Tongue (tissue), 3 donors: ENCODE measurements at places on chromosomes 4 and X.

GRCh38 chrX:119226446-119226845 lies 9.6 kb upstream of the PGRMC1 start:
- DNase-seq, result peak; percentile 61

DNA sequence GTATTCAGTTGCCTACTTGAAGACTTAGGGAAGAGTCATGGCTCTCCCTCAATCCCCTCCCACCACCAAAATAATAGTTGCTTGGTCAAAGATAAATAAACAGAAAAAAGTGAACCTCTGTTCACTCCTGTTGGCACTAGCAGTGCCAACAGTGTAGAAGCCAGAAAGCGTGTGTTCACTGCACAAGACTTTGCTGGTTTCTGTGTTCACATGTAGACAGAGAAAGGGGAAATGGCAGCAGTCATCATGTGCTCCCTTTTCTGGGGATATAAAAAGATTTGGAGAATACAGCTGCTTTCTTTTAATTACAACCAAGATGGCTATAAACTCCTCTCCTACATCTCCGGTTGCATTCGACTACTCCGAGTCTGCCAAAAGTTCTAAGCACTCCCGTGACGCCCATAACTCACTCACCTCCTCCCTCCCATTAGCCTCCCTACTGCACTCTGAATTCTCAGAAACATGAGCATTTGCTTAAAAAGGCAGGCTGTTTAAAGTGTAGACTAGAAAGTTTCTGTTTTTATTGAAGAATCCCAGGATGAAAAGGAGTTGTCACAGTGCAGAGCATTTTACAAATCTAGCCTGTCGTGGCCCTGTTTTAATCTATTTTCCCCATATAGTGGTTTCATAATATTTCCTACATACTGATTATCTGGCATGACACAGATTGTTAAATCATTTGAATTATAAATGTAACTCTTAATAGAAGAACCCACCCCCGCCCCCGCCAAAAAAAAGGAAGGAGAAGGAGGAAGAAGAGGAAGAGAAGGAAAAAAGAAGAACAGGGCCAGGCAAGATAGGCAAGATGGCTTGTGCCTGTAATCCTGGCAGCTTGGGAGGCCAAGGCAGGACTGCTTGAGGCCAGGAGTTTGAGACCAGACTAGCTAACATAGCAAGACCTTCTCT lies 16.7 kb downstream of the LGI2 start:
- peak; percentile 74 for DNase-seq

GRCh38 chr4:139922406-139923024 lies 231.5 kb downstream of the MAML3 start:
- no peak for DNase-seq

GRCh38 chr4:167745024-167745687 lies 347.2 kb upstream of the ANXA10 start:
- no peak for DNase-seq

DNA sequence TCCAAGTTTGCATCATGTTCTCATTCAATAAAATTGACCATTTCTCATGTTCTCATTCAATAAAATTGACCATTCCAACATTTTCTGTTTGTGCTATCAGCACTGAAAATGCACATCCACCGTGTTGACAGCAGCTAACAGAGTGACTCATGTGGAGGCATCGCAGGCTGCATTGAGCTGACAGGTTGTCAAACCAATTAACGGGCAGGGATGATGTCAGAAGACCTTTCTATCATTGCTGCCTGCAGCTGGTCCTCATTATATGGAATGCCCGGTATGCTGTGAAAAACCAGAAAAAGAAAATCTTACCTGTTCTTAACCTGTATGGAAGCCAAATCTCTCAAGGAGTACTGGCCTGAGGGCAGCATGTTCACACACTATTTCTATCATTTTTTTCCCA lies 202.0 kb downstream of the SMIM20 start:
- no peak for DNase-seq

DNA sequence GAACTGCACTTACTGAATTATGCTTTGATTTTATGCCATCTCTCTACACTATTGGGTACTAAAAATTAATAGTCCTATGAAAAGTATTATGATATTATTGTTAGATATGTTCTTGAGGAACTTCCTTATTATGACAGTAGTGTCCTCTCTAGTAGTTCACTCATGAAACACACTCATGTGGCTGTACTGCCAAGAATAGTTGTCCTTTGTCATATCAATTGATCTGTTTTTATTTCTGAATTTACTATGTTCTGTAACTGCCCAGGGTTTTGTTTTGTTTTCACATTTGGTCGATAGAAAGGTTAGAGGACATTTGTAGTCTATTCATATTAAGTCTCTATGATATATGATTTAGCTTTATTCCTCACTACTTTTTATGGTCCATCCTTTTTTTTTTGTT lies 215.2 kb downstream of the PPARGC1A start:
- no peak for DNase-seq

DNA sequence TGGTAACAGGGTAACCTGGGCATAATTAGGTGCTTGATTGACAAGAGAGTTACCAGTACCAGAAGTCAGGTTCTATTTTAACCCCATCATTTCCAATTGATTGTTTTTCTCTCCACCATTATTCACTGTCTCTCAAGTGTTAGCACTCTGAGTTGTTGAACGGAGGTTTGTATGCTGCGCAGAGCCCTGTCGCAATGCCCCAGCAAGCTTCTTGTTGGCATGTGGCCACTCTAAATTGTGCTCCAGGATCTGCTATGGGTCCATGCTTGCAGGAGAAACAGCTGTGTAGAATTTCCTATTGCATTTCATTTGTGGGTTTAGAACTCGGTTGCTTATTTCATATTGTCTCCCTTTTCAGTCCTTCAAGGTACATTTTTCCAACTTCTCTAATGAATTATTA lies 98.2 kb downstream of the KLHL8 start:
- no peak for DNase-seq

- DNase-seq, result no peak
Observed at GRCh38 chr4:173763389-173763788, 233.4 kb upstream of the HAND2 start.

- DNase-seq, result peak; percentile 19
Observed at GRCh38 chr4:54333657-54334056, 104.6 kb downstream of the PDGFRA start.

GRCh38 chr4:122065915-122066314 lies 86.2 kb upstream of the BLTP1 start:
- no peak for DNase-seq

- DNase-seq, result peak; percentile 20
Observed at GRCh38 chr4:168028970-168029597, 63.3 kb upstream of the ANXA10 start.

DNA sequence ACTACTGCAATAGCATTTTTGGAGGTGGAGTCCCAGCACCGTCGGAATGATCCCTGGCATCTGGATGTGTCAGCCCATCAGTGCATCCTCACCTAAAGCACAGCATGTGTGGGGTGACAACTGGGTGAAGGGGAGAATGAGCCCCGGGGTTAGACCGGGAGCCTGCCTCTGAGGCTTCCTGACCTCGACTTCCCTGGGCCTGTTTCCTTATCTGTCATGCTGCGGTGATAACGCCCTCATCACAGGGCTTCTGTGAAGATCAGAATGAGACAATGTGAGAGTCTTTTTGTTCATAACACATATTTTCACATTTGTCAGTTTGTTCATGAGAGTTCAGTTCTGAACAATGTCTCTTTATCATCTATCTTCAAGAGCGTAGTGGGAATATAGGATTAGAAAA lies 31.1 kb upstream of the PDLIM3 start:
- no peak for DNase-seq

- no peak for DNase-seq
Observed at GRCh38 chr4:28675582-28675981, 1814.9 kb downstream of the STIM2 start.

- no peak for DNase-seq
Observed at GRCh38 chr4:98603683-98604521, 54.5 kb downstream of the TSPAN5 start.

- DNase-seq, result peak; percentile 34
Observed at GRCh38 chr4:185657183-185657582, 121.9 kb upstream of the PDLIM3 start.

- DNase-seq, result no peak
Observed at GRCh38 chrX:45006002-45006800, 133.2 kb downstream of the KDM6A start.

- DNase-seq, result no peak
Observed at GRCh38 chr4:13525606-13526281, 18.6 kb downstream of the NKX3-2 start.

DNA sequence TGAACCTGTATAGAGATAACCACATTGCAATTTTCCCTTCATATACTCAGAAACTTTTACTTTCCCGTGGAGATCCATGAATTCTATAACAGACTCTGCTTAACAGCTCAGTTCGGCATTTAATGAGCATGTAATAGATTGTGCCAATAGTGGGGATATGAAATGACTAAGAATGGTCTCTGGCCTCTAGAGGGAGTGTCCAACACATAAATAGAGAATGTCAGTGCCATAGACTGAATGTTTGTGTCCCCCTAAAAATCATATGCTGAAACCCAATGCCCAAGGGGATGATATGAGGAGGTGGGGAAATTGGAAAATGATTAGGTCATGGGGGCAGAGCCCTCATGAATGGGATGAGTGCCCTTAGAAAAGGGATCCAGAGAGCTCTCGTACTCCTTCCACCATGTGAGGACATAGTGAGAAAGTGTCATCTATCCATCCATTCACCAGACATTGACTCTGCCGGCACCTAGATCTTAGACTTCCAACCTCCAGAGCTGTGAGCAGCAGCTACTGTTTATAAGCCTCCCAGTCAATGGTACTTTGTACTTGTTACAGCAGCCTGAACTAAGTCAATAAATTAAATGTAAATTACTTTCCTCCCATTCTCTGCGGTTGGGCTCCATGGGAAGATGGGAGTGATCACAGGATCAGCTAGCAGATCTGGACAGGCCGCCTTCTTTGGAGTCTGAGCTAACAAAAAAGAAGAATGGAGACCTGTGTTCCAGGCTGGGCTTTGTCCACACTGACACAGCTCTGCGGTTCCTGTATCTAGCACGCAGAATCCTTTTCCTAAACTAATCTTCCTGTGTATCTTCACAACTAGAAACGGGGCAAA lies 28.1 kb upstream of the HPSE start:
- DNase-seq, result peak; percentile 9

DNA sequence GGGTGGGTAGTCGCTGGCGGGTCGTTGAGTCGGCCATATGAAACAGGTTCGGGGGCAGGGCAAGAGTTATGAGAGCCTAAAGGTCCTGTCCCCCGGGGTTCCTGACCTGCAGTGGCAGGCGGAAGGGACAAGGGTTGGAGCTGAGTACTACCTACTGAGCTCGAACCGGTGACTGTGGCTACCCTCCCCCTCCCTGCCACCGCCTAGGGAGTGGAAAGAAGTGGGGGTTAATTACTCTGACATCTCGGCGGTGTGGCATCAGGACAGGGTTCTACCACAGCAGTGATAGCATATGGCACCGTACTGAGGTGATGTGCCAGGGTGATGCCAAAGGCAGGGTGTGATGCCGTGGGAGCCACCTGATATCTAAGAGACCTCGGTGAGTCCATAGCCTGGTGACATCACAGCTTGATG lies 307 bp downstream of the ATG4A start:
- DNase-seq, result no peak

GRCh38 chr4:25844961-25845712 lies 17.7 kb downstream of the SEL1L3 start:
- DNase-seq, result no peak

DNA sequence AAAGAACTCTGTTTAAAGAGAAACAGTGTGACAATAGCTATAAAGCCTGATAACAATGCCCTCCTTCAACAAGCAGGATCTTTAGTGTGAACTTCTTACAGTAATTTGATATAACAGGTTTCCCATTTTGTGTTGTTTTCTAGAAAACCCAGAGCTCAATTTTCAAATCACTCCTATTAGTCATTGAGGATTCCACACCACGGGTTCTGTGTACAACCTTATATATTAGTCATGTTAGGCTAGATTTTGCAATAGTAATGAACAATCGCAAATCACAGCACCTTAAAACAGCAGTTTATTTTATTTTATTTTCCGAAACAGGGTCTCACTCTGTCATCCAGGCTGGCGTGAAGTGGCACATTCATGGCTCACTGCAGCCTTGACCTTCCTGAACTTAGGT lies 1020.9 kb upstream of the INTU start:
- no peak for DNase-seq

GRCh38 chr4:135411251-135411650 lies 1209.7 kb upstream of the PABPC4L start:
- peak; percentile 38 for DNase-seq

DNA sequence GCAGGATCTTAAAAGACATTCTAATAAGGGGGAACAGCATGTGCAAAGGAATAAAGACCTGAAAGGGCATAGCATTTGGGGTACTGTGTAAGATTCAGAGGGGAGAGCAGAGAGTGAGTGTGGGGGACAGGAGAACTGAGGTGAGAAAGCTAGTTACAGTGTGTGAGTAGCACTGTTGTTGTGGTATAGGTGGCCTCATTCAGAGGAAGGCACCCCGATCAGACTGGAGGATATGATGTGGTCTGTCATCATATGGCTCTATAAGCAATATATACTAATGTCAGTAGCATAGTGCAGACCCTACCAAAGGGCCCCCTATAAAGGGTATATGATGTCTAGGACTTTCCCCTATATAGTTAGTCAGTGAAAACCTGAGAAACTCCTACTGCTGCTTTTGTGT lies 175.8 kb downstream of the FMR1NB start:
- DNase-seq, result no peak

DNA sequence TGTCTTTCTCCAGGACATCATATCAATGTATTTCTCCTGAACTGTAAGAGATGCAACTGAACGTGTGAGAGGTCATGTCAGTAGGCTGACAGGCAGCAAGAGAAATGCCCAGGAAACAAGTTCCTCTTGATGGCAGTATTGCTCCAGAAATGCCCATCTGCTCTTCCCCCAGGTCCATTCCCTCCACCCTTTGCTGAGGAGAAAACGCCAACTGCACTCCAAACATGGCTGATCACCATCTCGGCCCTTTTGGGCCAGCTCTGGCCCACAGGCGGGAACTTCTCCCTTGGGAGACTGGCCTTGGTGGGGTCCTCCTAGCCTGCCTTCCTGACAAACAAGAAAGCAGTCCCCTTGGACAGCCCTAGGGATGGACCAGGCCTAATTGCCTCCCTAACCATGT lies 276.5 kb upstream of the AGTR2 start:
- no peak for DNase-seq

DNA sequence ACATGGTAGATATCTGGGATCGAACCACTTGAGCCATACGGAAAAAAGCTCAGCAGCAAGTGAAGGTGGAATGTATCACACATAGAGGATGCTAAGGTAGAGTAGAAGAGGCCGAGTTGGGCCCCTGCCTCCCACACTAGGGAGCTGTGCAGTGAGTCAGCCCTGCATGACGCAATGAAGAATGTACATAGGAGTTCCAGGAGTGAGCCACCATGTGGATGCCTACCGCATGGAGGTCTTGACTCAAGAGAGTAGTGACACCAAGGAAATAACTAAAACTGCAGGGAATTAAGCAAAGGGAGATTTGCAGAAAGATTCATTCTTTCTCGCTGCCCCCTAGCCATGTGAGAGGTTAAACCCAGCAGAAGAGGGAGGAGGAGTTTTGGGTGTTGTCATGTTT lies 389.6 kb upstream of the IGFBP7 start:
- DNase-seq, result no peak

DNA sequence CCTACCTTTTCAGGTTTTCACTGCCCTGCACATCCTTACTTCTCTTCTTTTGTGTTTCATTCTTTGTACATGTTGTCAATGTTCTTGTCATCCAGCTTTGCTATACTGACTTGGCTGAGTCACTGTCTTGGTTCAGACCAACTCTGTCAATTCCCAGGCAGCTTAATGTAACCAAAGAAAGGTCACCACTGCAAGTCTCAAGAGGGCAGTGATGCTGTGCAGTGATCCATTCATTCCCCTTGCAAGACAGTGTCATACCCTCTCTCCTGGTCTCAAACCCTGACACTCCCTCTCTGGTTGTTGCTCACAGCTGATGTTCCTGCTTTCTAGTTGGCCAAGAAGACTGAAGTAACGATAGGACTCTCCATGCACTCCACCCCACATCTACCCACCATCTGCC lies 17.5 kb downstream of the RAB39B start:
- DNase-seq, result no peak
